ENCODE measurements at places on chromosomes 16 and 17.

DNA sequence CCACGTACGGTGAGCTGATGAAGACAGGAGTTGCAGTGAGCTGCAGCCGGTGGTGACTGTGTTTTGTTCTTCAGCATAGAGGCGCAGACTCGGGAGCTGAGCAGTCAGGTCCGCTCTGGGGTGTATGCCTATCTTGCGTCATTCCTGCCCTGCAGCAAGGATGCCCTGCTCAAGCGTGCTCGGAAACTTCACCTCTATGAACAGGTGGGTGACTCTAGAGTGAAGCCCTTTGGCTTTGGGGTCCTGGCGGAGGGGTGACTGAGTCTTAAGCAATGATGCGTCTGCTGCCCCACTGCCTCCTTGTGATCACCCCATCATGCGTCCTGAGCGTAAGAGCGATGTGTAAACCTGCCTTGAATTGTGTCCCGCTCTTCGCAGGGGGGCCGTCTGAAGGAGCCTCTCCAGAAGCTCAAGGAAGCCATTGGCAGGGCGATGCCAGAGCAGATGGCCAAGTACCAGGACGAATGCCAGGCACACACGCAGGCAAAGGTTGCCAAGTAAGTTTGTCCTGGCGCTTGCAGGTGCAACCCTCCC, 22.9 kb downstream of the UBN1 start:
- H3K4me1 ChIP-seq = no peaks in the 10 kb centered on the region
- peaks cover 50% of the 10 kb centered on the region for H3K36me3 ChIP-seq
- no peak for DNase-seq
- H3K4me3 ChIP-seq = no peak overlapping the region
- no peaks in the 10 kb centered on the region for H3K27me3 ChIP-seq

DNA sequence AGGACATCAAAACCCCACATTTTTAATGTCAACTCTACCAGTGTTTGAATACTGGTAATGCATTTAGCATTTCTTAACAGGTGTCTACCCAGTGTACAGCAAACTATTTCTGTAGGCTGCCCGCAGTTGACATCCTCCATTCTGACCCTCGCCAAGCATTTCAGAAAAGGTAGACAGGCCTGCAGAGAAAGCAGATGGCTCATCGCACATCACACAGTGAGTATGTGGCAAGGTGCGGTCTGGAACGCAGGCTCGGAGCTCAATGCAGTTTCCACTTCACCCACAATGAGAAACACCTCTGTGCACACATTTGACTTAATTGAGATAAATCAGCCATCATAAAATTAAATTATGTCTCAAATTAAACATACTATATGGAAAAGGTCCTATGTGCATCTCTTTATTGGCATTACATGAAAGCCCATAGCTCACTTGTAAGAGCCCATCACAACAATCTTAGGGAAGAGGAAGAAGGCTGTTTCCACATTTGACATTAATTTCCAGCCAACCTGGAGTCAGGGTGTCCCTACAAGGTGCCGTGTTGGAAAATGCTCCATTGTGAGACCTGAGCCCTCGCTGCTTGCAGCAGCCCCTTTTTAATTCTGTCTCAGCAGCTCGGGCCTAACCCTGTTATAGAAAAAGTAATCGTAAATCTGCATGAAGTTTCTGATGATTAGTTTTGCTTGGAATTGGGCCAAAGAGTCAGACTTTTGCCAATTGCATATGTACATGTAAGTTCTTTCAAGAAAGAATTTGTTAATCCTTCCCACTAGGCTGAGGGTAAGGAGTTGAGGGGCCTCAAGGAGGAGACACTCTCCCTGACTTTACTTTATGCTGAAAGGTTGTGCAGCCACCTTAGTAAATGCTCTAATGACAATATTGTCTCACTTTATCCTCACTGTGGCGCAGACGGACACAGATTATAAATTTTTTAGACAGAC, 378.7 kb upstream of the DYNLRB2 start:
- H3K27ac ChIP-seq = no peak overlapping the region
- H3K4me3 ChIP-seq = no peak overlapping the region
- no peaks in the 10 kb centered on the region for H3K36me3 ChIP-seq
- no peaks in the 10 kb centered on the region for H3K4me1 ChIP-seq
- no peak for DNase-seq

DNA sequence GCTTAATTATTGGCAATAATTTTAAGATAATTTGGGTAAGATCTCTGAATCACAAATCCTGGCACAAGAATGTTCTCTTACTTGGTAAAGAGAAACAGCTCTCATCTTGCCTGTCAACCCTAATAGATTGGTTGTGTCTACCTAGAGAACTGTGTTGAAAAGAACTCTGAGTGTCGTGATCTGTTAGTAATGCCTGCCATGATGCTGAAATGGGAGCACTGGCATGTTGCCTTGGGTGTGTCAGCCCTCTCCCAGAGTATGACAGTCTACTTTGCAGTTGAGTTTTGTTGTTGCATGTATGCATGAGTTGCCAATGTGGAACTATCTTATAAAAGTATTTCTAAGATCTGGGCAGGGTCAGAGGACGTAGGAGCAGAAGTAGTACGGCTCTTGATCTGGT, 221.4 kb downstream of the MAF start:
- peaks cover 10% of the 10 kb centered on the region for H3K27me3 ChIP-seq
- peaks cover 18% of the 10 kb centered on the region for H3K4me1 ChIP-seq
- H3K4me3 ChIP-seq = no peak overlapping the region
- no peak for DNase-seq
- no peak overlapping the region for H3K27ac ChIP-seq
- H3K36me3 ChIP-seq = no peaks in the 10 kb centered on the region

DNA sequence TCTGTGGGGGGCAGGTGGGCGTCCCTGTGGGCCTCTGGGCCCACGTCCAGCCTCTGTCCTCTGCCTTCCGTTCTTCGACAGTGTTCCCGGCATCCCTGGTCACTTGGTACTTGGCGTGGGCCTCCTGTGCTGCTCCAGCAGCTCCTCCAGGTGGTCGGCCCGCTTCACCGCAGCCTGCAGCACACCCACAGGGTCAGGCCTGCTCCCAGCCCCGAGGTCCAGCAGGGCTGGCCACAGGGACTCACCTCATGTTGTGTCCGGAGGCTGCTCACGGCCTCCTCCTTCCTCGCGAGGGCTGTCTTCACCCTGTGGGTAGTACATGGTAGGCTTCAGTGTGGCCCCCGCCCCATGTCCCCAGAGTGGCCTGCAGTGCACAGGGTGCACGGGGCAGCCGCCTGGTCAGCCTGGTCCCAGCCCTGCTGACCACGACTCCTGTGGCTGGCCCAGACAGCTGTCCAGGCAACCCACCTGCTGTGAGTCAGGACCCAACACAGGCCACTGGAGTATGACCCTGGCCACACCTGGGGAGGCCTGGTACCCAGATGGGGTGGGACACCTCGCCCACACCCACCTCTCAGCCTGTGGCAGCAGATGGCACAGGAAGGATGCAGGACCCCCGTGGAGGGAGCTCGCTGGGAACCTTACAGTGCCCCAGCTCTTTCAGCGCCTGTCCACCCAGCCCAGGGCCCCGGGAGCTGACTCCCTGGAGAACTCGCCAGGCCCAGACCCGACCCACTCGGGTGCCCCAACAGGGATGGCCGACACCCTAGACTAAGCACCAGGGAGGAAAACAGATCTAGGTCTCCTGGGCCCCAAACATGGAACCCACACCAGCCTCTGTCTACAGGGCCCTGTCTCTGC, 23.9 kb upstream of the AATK start:
- no peaks in the 10 kb centered on the region for H3K4me1 ChIP-seq
- H3K4me3 ChIP-seq = no peak overlapping the region

GRCh38 chr17:80794281-80795089, 197.2 kb upstream of the CHMP6 start:
- H3K27ac ChIP-seq = peak overlapping the region; percentile 68
- H3K36me3 ChIP-seq = peaks cover 50% of the 10 kb centered on the region
- DNase-seq = no peak
- H3K4me3 ChIP-seq = no peak overlapping the region

GRCh38 chr16:85157813-85158742, 45.8 kb upstream of the CIBAR2 start:
- no peaks in the 10 kb centered on the region for H3K27me3 ChIP-seq
- no peaks in the 10 kb centered on the region for H3K36me3 ChIP-seq
- peaks cover 13% of the 10 kb centered on the region for H3K4me1 ChIP-seq

DNA sequence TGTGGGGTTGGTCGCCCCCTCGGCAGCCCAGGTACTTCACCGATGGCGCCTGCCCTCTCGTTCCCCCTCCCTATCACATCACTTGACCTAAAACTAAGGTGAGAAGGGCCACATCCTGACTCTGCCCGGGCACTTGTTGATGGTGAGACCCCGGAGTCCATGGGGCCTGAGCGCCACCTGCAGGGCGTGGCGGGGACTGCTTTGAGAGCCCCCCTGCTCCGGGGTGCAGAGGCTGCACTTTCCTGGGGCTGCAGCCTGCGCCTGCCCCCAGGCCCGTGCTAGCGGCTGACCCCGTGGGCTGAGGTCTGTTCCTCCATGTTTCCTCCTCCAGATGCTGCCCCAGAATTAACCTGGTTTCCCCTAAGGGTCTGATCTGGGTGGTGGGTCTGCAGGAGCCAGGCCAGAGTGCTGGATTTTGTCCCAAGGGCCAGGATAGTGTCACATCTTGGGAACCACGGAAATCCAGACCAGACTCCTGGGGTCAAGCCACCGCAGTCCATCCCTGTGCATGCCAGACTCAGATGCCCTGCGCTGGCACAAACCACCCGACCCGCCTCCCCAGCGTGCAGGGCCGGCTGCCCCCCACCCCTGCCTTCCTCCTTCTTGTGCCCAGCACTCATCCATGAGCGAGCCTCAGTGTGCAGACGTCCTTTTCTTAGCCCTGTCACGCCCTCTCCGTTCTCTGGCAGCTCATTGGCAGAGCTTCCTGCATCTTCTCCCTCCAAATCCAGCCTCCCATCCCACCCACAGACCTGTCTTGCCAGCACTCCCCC, 2.7 kb downstream of the NDUFAF8 start:
- H3K27me3 ChIP-seq = no peaks in the 10 kb centered on the region
- peak overlapping the region; percentile 39 for H3K27ac ChIP-seq
- H3K4me3 ChIP-seq = peak overlapping the region; percentile 36
- H3K4me1 ChIP-seq = peaks cover 37% of the 10 kb centered on the region

Data from activated CD8-positive, alpha-beta T cell treated with anti-CD3 and anti-CD28 coated beads, Interleukin-2, amount 10 ng/mL, durations not matched to agents 7 days and 5 days (primary cell).